ENCODE measurements at places on chromosomes 6 and 20.

- DNase-seq, result no peak
Measured at GRCh38 chr6:156686301-156686994, 90.7 kb upstream of the ARID1B start.

DNA sequence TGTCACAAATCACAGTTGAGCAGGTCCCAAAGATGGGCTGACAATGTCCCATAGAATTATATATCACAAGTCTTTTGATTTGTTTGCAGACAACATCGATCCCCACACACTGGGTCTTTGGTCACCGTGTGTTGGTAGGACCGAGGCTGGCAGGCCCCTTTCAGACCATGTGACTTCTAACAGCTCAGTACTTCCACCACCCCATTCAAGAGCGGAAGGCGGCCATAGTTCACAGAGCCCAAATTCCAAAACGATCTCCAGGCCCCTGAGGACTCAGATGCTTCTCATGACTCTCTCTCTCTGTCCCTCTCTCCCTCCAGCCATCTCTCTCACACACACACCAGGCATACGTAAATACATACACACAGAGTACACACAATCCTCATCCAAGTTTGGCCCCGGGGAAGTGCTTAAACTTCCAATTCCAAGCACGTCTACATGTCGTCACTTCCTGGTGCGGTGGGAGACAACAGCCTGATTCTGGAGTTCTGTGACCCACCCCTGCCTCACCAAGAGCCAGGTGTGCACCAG lies 155.9 kb upstream of the INSM1 start:
- no peak for DNase-seq

DNA sequence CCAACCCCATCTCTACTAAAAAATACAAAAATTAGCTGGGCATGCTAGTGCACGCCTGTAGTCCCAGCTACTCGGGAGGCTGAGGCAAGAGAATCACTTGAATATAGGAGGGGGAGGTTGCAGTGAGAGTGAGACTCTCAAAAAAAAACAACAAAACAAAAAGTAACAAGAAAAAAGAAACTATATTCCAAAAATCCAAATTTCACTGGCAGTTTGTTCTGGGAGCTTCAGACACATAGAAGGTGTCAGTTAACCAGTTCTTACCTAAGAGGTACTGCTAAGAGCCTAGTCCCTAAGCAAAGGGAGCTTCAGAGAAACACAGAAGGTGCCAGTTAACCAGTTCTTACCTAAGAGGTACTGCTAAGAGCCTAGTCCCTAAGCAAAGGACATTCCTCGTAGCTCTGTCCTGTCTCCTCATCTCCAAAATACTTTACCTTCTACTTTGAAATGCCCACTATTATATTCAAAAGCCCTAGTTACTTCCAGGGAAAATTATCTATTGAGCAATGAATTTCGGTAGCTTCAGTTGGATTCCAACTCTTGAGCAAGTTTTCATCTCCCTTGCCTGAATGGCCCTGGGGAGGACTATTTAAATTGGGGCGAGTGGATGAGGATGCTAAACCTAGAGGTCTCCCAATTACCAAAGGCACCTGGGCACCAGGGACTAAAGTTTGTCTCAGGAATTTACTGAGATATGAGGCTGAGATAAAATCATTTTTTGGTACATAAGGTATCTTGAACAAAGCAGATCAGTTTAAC lies 41.0 kb downstream of the HFE start:
- no peak for DNase-seq

DNA sequence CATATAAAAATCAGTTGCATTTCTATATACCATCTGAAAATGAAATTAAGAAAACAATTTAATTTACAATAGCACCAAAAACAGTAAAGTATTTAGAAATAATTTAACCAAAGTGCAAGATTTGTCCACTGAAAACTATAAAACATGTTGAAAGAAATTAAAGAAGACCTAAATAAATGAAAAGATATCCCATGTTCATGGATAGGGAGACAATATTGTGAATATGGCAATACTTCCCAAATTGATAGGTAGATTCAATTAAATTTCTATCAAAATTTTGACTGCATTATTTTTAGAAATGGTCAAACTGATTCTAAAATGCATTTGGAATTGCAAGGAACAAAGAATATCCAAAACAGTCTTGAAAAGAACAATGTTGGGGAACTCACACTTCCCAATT lies 17.6 kb upstream of the POU3F2 start:
- no peak for DNase-seq

- no peak for DNase-seq
Measured at GRCh38 chr6:52517502-52518278, 59.2 kb downstream of the TRAM2 start.

- no peak for DNase-seq
Measured at GRCh38 chr20:62925420-62926228, 681 bp downstream of the DIDO1 start.

- no peak for DNase-seq
Measured at GRCh38 chr6:20404641-20405032, 3.0 kb downstream of the E2F3 start.

- no peak for DNase-seq
Measured at GRCh38 chr6:44868910-44869309, 459.2 kb upstream of the RUNX2 start.

DNA sequence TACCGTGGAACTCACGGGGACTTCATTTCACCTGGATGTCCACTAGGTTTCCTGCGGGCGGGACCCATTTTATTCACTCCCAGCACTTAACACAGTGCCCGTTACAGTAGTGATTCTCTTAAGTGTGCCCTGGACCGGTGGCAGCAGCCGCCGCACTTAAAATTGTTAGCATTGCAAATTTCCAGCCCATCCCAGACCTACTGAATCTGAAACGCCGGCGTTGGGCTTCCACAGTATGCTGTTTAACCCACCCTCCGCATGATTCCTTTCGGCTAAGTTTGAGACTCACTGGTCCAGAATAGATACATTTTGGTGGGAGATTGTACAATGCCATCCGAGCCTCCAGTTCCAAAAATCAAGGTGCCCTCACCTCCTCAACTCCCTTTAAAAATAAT lies 967 bp downstream of the SMPDL3A start:
- DNase-seq, result no peak

DNA sequence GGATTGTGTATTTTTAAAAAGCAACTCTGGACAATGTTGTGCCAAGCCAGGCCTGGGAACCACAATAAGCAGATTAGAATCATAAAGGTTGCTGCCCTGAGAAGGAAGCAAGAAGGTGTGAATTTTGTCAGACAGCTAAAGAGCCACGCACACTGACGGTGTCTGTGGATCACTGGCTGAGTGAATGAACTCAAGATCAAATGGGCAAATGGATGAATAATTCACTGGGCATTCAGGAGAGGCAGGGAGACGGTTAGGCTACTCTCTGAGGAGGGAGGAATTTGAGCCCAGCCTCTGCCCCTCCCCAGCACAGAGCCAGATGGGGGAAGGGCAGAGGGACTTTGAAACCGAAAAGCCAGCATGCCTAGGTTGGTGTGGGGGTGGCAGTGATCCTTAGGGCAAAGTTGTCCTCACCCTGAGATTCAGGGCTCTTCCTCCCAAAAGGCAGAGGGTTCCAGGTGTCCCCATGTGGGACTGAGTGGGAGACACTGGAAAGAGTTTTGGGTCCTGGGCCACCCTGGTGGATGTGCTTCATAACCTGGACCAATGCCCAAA lies 19.5 kb upstream of the SLC22A7 start:
- no peak for DNase-seq

DNA sequence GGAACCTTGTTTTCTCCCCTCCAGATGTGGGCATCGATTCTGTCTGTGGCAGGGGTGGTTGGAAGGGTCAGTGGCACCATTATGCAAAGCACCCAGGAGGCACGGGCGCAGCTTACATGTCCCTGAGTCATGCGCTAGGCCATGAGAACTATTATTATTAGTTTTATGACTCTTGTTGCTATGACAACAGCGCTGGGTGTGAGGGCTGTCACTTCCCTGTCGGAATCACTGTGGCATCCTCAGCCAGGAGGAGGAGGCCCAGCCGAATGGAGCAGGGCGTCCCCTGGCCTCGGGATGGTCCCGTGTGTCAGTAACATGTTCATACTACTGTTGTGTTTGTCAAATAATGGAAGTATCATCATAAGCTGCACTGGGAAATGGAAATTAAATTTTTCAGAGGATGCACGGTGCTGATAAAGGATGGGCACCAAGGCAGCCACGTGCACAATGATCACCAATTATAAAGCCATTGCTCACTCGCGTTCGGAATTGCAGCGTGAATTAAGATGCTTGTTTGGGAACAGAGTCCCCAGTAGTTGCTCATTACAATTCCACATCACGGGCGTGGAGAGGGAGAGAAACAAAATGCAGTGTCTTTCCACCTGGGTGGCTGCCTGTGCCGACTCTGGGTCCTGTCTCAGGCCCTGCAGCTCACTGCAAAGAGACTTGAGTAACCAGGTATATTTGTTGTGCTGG lies 247.9 kb downstream of the CDH4 start:
- no peak for DNase-seq
